ENCODE measurements at places on chromosomes 3 and 15.
A peak's percentile ranks its signal among the peaks of the same experiment; 100 is the strongest.

- no peak for DNase-seq
These were observed 16.0 kb downstream of the SLC51A start for GRCh38 chr3:196232154-196232881.

- peak; percentile 24 for DNase-seq
These were observed 41.7 kb upstream of the ADAMTS17 start for GRCh38 chr15:100383302-100384107.

DNA sequence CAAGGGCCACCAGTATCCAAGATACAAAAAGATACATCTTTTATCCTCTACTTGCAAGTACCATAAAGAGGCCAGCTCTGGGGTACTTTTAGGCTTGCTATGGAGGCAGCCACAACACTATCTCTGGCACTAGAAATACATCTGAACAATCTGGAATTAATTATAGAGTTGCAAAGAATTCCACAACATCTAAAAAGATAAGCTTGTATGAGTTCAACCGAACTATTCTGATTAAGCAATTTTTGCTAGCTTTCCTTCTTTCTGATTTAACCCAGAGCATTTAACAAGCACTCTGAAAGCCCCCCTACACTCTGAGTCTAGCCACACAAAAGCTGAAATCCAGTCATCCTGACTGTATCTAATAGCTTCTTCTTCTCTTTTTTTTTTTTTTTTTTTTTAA lies 95.4 kb downstream of the FRMD5 start:
- no peak for DNase-seq

DNA sequence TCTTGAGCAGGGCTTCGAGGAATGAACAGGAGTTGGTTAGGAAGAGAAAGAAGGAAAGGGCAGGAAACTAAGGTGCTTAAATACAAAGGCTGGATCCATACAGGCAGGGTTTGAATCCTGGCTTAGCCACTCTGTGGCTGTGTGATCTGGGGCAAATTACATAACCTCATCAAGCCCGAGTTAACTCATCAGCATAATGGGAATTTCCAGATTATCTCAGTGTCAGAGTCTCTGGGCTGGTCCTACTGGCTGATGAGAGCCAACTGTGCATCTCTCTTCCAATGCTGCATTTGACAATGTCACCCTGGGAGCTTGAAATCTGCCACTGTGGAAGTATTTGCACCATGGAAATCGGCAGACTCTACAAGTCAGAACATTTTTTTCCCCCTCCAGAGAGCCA lies 83.8 kb upstream of the SLC6A6 start:
- DNase-seq, result no peak

- no peak for DNase-seq
These were observed 72.1 kb downstream of the APBA2 start for GRCh38 chr15:28957606-28958498.

- DNase-seq, result no peak
These were observed 1.4 kb upstream of the RPSA start for GRCh38 chr3:39404943-39405686.

DNA sequence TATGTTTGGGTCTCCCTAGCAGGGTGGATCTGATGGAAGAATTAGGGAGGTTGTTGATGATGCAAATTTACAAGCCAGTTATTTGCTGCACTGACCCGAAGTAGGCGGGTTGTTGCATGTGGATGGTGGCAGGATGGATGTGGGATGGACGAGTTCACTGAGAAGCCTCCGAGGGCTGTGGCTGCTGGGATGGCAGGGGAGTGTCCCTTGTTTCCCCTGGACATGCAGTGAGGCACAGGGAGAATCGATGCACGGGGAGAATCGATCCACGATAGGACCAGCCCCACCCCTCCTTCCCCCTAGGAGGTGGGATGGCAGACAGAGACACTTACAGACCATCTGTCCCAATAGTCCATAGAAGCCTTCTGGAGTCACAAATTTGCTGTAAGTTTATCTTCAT lies 31.0 kb upstream of the KLF13 start:
- no peak for DNase-seq

DNA sequence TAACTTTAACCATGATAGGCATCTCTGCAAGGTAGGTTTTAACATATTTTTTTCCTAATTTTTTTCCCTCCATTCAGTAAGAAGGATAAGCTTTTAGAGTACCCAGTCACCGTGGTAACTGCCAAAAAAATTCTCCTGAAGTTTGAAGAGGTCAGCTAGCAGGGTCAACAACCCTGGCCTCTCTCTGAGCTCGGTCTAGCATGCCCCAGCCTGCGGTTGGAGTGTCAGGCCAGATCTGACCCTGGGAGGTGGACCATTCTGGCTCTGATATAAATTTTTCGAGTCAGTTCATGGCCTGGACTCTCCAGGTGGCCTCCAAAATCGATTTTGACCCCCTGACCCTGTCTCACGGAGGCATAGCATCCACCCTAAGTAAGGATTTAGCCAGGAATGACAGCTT lies 29.7 kb downstream of the SOX2 start:
- no peak for DNase-seq

GRCh38 chr3:13403847-13404246 lies 16.3 kb downstream of the NUP210 start:
- DNase-seq, result no peak

DNA sequence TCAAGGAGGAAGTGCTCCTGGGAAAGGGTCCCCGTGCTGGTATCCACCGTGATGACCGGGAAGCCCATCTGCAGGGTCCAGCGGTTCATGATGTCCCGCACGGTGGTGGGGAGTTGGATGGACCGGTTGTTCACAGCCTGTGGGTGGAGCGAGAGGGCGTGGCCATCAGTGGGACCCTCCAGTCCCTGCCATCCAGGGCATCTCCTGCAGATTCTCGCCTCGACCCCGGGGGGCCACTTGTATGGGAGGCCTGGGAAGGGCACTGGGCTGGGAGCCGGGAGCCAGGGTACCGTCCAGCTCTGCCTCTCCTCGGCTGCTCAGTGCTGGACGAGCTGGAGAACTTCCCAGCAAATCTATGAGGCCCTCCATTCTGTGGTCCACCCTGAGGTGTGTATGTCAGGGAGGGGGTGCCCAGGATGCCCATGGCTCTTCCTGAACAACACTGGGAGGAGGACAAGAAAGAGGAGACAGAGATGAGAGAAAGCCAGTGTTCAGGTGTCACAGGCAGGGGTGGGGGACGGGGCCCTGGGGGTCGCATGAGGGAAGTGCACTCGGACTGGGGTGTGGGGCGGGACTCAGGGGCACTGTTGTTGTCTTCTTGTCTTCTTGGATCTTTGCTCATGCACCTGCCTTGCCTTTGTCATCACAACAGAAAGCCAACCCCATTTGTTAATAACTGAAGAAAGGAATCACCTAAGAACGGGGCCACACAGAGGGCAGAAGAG lies 13.0 kb downstream of the ANPEP start:
- DNase-seq, result no peak

GRCh38 chr3:104437131-104437750 lies 929.5 kb upstream of the ALCAM start:
- no peak for DNase-seq

- DNase-seq, result no peak
These were observed 17.9 kb downstream of the SLC6A11 start for GRCh38 chr3:10833855-10834414.

DNA sequence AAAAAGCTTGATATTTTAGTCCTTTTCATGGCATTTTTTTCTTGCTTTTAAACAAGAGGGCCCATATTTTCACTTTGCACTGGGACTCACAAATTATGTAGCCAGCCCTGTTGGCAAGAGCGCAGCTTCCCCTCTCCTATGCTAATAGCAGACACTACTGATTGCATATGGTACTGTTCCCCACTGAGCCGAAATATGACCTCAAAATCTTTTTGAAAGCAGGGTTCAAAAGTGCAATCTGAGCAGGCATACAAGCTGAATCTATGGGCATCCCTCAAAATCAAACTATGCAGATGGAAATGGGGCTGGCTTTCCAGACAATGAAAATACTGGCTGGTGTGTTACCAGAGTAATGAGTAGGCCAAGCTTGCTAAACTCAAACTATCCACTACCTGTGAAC lies 225.2 kb upstream of the SETMAR start:
- DNase-seq, result no peak

DNA sequence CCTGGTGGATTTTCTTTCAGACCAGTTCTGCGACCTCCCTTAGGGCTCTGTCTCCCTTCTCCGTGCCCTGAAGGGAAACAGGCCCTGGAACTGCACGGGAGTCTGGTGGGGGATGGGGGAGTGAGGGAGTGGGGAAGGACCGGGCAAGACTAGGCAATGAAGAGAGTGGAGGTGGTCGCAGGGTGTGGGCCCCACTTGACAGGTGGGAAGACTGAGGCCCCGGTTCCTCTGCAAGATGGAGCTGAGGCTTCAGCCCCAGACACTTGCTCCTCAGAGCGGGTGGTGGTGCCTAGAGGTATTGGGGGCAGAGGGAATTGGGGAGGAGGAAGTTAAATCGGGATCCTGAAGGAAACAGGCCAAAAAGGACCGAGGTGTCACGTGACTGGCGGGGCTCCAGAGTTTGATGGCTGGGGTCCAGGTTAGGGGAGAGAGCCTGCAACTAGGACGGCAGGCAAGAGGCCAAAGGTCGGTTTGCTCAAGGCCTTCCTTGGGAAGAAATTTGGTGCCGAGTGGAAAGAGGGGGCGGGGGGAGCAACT lies 597 bp upstream of the CAMK1 start:
- DNase-seq, result no peak

- no peak for DNase-seq
These were observed 17.2 kb downstream of the KLF13 start for GRCh38 chr15:31343831-31344230.

DNA sequence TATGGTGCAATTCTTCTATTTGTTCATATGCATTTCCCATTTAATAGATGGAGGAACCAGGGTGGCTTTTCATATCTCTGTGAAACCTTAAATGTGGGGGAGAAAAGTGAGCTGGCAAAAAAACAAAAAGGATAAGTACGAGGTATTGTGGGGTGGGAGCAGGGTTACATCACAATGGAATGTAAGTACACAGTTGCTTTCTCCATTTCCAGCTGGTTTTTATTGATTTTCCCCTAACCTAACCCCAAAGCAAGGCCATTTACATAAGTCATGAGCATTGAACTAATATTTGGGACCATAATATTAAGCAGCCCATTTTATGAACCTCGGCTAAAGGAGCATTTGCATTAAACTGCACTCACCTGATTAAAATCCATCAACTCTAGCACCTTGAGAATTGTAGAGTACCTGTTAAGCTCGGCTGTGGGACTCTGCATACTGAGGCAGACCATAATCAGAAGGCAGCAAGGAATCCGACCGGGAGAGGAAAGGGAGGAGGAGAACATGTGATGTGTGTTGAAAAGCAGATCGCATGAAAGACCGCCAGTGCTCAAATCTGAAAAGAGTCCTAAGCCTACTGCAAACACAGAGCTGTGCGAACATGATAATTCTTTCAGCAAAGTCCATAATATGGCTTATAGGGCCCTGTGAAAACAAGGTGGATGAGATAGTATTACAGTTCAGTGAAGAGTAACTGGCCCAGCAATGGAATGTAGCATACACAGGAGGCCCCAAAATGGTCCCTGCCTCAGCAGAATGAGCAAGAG lies 513.4 kb downstream of the FHIT start:
- no peak for DNase-seq

- no peak for DNase-seq
These were observed 421.3 kb downstream of the FOXP1 start for GRCh38 chr3:71162221-71162620.

GRCh38 chr15:88913017-88913849 lies at the start of gene MFGE8:
TSS of gene MFGE8 (minus strand) at chr15:88913379. CDS start at chr15:88913319, 60 bp downstream.
- peak; percentile 61 for DNase-seq

GRCh38 chr3:43289401-43289800 lies 3.1 kb downstream of the SNRK start:
- no peak for DNase-seq

GRCh38 chr3:103184772-103185171 lies 750.0 kb downstream of the ZPLD1 start:
- no peak for DNase-seq

GRCh38 chr15:64618540-64618939 lies 156.8 kb downstream of the RBPMS2 start:
- DNase-seq, result no peak

- DNase-seq, result no peak
These were observed 5.2 kb downstream of the SETD5 start for GRCh38 chr3:9402410-9403228.

GRCh38 chr3:184654375-184654774 lies 57.5 kb downstream of the MAGEF1 start:
- no peak for DNase-seq

GRCh38 chr15:67077641-67078215 lies 12.3 kb downstream of the SMAD3 start:
- DNase-seq, result no peak

- no peak for DNase-seq
These were observed 5.0 kb upstream of the PTPN9 start for GRCh38 chr15:75584121-75584520.

Measured in T-helper 1 cell (primary cell).